GOT3 (cell line): ENCODE measurements at places on chromosomes 13 and 19.

GRCh38 chr19:55319785-55320184, 5.4 kb downstream of the TMEM150B start:
- no peak for DNase-seq

GRCh38 chr13:70108356-70109105, at the start of gene KLHL1:
KLHL1 (minus strand) TSS chr13:70108452; CDS start chr13:70107699, 753 bp downstream.
- DNase-seq: no peak

DNA sequence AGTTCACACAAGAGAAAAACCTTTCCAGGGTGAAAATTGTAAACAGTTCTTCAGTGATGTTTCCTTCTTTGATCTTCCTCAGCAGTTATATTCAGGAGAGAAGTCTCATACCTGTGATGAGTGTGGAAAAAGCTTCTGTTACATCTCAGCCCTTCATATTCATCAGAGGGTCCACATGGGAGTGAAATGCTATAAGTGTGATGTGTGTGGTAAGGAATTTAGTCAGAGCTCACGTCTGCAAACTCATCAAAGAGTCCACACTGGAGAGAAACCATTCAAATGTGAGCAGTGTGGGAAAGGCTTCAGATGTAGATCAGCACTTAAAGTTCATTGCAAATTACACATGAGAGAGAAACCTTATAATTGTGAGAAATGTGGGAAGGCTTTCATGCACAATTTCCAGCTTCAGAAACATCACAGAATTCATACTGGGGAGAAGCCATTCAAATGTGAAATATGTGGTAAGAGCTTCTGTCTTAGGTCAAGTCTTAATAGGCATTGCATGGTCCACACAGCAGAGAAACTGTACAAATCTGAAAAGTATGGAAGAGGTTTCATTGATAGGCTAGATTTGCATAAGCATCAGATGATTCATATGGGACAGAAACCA, 6.9 kb downstream of the ZNF222 start:
- no peak for DNase-seq

- DNase-seq: no peak
These were observed 50.0 kb upstream of the POSTN start for GRCh38 chr13:37648609-37649008.

GRCh38 chr19:51319649-51320279, 8.3 kb downstream of the IGLON5 start:
- DNase-seq: no peak

- DNase-seq: no peak
These were observed 92.3 kb downstream of the COL4A1 start for GRCh38 chr13:110214637-110215036.

- DNase-seq: no peak
These were observed 4.7 kb downstream of the KCTD4 start for GRCh38 chr13:45196096-45196495.

GRCh38 chr13:97548138-97548537, 114.2 kb downstream of the RAP2A start:
- no peak for DNase-seq

GRCh38 chr19:16340092-16340491, 15.5 kb downstream of the KLF2 start:
- DNase-seq: no peak

DNA sequence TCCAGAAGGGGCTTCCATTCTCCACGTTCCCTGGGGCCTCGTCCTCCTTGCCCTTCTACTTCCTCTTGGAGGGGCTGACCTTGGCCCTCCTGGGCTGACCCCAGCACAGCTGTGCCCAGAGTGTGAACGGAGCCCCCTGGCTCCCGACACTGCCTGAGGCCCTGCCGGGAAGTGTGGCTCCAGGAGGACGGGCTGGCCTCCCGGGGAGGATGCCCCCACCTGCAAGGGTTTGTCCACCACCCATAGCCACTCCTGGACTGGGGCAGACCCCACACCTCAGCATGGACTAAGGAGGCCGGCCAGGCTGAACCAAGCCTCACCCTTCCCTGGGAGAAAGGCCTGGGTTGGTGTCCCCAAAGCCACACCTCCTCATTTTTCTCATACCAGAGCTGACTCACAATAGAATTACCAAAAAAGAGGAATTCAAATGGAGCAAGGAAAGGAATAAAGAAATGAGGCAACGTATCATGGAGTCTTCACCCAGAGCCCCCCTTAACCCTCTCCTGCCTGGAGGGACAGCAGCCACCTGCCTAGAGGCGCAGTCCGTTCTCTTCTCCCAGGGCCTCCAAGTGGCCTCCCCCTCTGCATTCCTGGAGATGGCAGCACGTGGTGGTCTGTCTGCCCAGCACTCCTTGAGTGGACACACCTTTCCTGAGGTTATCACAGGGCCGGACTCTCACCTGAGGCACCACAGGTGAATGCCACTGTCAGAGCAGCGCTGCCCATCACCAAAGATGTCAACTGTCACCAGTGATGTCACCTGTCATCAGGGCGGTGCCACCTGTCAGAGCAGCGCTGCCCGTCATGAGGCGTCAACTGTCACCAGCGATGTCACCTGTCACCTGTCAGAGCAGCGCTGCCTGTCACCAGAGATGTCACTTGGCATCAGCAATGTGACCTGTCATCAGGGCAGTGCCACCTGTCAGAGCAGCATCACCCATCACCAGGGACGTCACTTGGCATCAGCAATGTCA, 3.1 kb upstream of the C13orf46 start:
- no peak for DNase-seq

- DNase-seq: no peak
These were observed 583 bp downstream of the CCDC61 start for GRCh38 chr19:45995715-45996385.

GRCh38 chr13:114021464-114022308, 47.8 kb upstream of the C13orf46 start:
- DNase-seq: no peak

GRCh38 chr13:108741930-108742329, 112.5 kb downstream of the MYO16 start:
- DNase-seq: no peak

- no peak for DNase-seq
These were observed 614 bp downstream of the FXYD3 start for GRCh38 chr19:35116072-35116801.

- DNase-seq: peak; percentile 21
These were observed 33.2 kb downstream of the RASA3 start for GRCh38 chr13:114099191-114099590.

GRCh38 chr19:44212866-44213346, 574 bp downstream of the ZNF227 start:
- DNase-seq: no peak

- no peak for DNase-seq
These were observed 3.0 kb upstream of the APC2 start for GRCh38 chr19:1446713-1447481.

GRCh38 chr19:13277104-13277809, 127.0 kb downstream of the IER2 start:
- no peak for DNase-seq

- no peak for DNase-seq
These were observed 33.3 kb upstream of the MICU2 start for GRCh38 chr13:21637296-21637695.

DNA sequence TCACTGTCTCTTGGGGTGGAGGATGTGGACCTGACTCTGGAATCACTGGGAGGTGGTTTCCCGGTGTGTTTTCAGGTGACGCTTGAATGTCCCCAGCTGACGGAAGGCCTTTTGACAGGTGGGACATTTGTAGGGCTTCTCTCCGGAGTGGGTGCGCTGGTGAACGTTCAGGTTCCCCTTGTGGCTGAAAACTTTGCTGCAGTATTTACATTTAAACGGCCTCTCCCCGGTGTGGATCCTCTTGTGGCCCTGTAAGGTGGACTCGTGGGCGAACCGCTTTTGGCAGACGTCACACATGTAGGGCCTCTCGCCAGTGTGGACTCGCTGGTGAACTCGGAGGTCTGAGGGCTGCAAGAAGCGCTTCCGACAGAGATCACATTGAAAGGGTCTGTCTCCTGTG, 7.8 kb downstream of the ZSCAN5B start:
- DNase-seq: no peak

DNA sequence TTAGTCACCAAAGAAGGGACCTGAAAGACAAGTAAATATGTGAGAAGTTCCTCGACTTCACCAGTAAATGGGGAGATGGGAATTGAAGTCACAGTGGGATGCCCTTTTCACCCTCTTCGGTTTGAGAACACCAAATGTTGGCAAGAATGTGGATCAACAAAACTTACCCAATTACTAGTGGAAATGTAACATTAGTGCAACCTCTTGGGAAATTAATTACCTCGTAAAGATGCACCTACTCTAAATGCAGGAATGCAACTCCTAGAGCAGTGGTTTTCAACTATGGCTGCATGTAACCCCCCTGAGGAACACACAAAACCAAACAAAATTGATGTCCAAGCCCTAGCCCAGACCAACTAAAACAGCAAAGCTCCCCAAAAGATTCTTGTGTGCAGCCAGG, 78.1 kb downstream of the LNX2 start:
- DNase-seq: no peak

DNA sequence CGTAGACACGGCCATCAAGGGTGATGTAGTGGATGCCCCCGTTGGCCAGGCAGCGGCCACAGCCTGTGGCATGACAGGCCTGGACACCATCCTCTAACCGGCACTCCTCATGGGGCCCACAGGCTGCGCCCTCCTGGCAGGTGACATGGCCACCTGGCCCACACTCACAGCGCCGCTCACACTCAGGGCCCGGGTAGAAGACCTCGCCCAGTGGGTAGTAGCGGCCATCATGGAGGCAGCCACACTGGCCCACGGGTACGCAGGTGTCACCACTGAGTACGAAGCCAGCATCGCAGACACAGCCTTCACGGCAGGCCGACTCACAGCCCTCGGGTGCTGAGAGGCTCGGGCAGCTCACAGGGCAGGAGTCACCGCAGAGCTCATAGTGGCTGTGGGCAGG, 27.2 kb upstream of the FBL start:
- DNase-seq: no peak

GRCh38 chr19:38683393-38684077, 36.1 kb downstream of the ACTN4 start:
- peak; percentile 45 for DNase-seq

- DNase-seq: no peak
These were observed 38.7 kb downstream of the SIAH3 start for GRCh38 chr13:45812695-45813372.

DNA sequence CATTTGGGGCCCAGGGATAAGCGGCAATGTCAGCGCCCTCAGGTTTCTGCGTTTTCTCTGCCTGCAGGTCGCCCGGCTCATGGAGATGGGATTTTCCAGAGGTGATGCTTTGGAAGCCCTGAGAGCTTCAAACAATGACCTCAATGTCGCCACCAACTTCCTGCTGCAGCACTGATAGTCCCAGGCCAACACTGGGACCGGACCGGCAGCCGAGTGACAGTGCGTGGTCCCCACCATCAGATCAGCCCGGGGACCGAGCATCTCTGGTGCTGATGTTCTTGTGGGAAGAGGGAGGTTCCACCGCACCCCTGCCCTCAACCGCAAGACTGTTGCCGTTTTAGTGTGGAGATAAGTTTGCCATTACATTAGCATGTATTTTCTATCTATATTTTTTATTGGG, 78.0 kb upstream of the GPR183 start:
- DNase-seq: no peak

GRCh38 chr13:114059946-114060860, 72.2 kb downstream of the RASA3 start:
- no peak for DNase-seq

DNA sequence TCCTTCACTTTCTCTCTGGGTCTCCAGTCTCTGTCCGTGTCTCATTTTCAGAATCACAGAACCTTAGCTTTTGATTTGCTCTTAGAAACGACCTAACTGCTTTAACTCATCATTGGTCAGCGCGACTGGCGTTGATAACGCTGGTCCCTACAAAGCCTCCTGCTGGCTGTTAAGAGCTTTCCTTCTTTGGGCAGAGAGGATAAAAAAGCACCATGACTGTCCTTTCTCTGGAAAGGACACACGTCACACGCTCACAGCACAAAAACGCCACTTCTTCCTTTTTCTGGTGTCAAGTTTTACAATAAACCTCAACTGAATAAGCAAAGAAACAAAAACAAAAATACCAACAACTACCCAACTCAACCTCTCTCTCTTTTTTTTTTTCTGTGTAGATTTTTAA, 1.7 kb upstream of the KLK12 start:
- DNase-seq: no peak

GRCh38 chr13:44519642-44520041, 56.5 kb downstream of the TSC22D1 start:
- DNase-seq: no peak

- DNase-seq: peak; percentile 28
These were observed 153.8 kb upstream of the SERP2 start for GRCh38 chr13:44219577-44220548.

DNA sequence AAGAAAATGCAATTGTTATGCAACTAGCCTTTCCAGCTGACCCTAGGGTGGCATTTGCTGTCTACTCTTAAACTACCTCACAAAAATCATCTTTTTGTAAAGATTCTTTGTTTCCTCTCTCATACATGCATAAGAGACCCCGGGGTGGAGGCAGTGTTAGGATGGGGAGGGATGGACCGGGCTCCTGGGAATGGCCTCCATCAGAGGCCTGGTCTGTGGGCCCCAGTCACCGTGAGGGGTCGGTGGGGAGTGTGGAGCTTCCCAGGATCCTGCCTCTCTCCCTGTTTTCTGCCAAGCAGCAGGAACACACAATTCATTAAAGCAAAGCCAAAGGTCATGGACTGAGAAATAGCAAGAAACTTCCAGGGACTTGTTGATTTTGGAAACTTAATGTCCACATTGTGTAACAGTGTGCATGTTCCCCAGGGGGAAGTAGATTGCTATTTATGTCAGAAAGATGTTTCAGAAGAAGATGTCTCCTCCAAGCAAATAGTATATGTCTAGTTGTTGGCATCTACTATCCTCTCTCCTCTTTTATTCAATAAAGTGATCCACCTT, 241.4 kb downstream of the ENOX1 start:
- no peak for DNase-seq
